Psoas muscle (tissue), 8 donors: ENCODE measurements at places on chromosomes 1 and 21. TPM values are rescaled to one million over a fixed set of nuclear protein-coding genes. Genes with fewer than 3 reads are reported as not detected.

GRCh38 chr1:225182716-225183115, 245.1 kb downstream of the LBR start:
- DNase-seq: no peak
- H3K36me3 ChIP-seq: no peaks in the 10 kb centered on the region
- H3K4me1 ChIP-seq: no peaks in the 10 kb centered on the region
- H3K4me3 ChIP-seq: no peak overlapping the region
- H3K27me3 ChIP-seq: no peaks in the 10 kb centered on the region

DNA sequence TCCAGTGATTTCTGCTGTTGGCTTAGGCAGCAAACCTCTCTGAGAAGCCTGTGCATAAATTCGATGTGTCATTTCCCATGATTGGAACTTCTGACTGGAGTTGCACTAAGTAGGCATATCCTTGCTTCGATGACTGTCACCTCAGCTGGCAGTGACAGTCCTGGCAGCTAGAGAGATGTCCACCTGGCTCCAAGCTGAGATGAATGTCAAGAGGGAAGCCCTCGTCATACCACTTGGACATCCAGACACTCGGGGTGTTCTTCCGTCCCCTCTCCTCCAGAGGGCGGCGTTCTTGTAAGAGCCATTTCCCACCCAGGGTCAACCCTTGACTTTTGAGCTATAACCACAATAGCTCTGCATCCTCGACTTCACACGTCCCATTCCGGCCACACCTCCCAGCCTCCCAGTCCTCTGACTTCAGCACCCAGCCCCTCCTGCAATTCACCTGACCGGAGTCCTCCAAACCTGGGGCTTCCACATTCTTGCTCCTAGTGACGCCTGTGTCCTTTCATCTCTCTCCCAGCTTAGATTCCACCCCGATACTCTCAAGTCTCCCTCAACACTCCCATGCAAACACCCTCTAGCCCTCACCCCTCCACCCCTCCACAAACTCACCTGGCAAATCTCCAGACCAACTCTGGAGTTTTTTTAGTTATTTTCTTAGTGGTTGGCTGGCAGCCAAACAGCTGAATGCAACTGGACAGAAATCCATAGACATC, 17.3 kb downstream of the CA6 start:
- DNase-seq: peak; percentile 26
- no peak overlapping the region for H3K4me3 ChIP-seq
- no peaks in the 10 kb centered on the region for H3K27me3 ChIP-seq
- no peak overlapping the region for H3K27ac ChIP-seq
- H3K4me1 ChIP-seq: no peaks in the 10 kb centered on the region

GRCh38 chr1:219699870-219700269, 87.0 kb upstream of the ZC3H11B start:
- no peak overlapping the region for H3K4me3 ChIP-seq
- no peaks in the 10 kb centered on the region for H3K36me3 ChIP-seq
- no peaks in the 10 kb centered on the region for H3K27me3 ChIP-seq
- DNase-seq: no peak
- H3K27ac ChIP-seq: no peak overlapping the region
- H3K4me1 ChIP-seq: no peaks in the 10 kb centered on the region

DNA sequence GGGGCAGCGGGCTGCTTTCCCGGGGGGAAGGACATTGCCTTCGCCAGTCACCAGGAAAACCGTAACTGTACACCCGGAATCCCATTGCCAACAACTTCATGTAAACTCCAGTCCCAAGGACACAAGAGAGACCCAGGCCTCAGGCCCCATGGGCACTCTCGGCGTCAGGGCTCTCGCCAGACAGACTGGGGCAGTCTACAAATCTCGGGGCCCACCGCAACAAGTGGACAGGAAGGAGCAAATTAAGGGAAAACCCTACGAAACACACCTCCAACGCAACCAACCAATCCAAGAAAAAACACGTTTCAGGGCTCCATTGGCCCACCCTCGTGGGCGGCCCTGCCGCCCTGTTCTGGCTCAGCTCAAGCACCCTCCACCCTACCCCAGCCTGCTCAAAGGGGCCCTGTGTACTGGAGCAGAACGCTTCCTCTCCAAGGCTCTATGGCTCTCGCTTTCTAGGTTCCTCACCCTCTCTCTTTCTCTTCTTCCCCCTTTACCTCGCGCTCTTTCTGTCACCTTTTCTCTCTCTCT, 4.6 kb upstream of the ZNF678 start:
- no peak overlapping the region for H3K27ac ChIP-seq
- DNase-seq: no peak
- no peak overlapping the region for H3K4me3 ChIP-seq

DNA sequence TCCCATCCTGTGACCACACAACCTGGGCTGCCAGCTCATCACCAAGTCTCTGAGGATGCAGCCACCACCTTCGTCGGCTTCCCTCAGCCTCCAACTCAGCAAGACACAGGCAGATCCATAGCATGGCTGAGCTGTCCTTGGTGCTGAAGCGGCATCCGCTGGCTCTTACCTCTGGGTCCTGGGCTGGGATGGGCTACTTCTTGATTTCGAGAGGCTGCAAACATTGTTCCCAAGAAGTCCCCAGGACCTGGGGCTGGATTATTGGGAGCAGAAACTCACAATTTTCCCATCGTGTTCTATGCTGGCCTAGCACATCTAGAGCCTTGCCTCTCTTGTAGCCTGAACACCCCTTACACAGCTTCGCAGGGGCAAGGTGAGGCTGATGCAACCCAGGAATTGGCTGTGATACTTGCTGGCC, 24.9 kb upstream of the C1QA start:
- H3K36me3 ChIP-seq: no peaks in the 10 kb centered on the region

GRCh38 chr21:34336756-34337391, 26.9 kb upstream of the KCNE2 start:
- no peak overlapping the region for H3K27ac ChIP-seq
- no peaks in the 10 kb centered on the region for H3K27me3 ChIP-seq
- no peak overlapping the region for H3K4me3 ChIP-seq
- H3K36me3 ChIP-seq: no peaks in the 10 kb centered on the region

GRCh38 chr1:44885406-44885805, 42.4 kb upstream of the PTCH2 start:
- no peaks in the 10 kb centered on the region for H3K4me1 ChIP-seq
- H3K27ac ChIP-seq: no peak overlapping the region
- no peaks in the 10 kb centered on the region for H3K27me3 ChIP-seq
- no peak for DNase-seq
- peaks cover 31% of the 10 kb centered on the region for H3K36me3 ChIP-seq

DNA sequence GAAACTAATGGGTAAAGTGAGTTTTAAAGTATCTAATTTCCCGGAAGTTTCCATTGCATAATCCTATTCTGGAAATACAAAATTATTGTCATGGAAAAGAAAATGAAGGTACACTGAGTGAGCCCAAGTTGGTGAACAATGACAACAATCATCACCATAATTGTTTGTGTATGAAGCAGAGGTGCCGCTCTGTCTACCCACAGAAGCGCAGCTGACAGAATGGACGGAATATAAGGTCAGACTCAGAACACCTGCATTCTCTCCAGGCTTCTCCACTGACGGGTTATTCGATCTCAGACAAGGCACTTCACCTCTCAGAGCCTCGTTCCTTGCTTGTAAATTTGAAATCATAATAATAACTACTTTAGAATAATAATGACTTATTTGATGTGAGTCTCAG, 99.1 kb upstream of the NGF start:
- no peak overlapping the region for H3K4me3 ChIP-seq
- no peak overlapping the region for H3K27ac ChIP-seq
- no peaks in the 10 kb centered on the region for H3K4me1 ChIP-seq
- H3K36me3 ChIP-seq: no peaks in the 10 kb centered on the region

GRCh38 chr1:184854036-184854435, 99.4 kb upstream of the EDEM3 start:
- H3K36me3 ChIP-seq: no peaks in the 10 kb centered on the region
- peak overlapping the region; percentile 71 for H3K27ac ChIP-seq
- DNase-seq: no peak
- H3K4me3 ChIP-seq: peak overlapping the region; percentile 19
- peaks cover 27% of the 10 kb centered on the region for H3K4me1 ChIP-seq

GRCh38 chr1:235069577-235070563, 58.8 kb downstream of the TOMM20 start:
- peaks cover 52% of the 10 kb centered on the region for H3K4me1 ChIP-seq
- H3K27ac ChIP-seq: peak overlapping the region; percentile 90
- DNase-seq: peak; percentile 92

DNA sequence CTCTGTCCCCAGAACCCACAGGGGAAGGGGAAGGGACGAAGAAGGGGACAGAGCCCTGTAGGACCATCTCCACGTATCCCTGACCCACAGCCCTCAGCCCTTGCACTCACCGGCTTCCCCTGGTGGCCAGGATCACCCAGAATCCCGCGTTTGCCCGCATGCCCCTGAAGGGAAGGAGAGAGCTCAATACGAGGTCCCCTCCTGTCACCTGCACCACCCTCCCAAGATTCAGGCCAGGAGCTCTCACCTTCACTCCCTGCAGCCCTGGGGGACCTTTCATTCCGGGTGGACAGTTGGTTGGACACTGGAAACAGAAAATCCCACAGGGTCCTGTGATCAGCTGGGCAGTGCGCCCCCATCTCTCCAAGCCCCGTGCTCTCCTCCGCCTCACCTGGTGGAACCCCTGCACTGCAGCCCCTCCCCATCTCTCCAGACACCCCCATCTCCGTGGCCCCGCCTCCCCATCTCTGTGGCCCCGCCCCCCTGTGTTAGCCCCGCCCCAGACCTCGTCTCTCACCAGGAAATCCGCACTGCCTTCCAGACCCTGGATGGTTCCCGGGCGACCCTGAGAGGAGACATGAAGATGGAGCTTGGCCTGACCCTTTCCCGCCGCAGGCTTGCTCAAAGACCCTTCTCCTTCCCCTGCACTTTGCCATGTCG, 6.0 kb downstream of the COL9A2 start:
- H3K36me3 ChIP-seq: no peaks in the 10 kb centered on the region
- no peaks in the 10 kb centered on the region for H3K27me3 ChIP-seq
- H3K27ac ChIP-seq: no peak overlapping the region
- DNase-seq: no peak
- H3K4me3 ChIP-seq: no peak overlapping the region

DNA sequence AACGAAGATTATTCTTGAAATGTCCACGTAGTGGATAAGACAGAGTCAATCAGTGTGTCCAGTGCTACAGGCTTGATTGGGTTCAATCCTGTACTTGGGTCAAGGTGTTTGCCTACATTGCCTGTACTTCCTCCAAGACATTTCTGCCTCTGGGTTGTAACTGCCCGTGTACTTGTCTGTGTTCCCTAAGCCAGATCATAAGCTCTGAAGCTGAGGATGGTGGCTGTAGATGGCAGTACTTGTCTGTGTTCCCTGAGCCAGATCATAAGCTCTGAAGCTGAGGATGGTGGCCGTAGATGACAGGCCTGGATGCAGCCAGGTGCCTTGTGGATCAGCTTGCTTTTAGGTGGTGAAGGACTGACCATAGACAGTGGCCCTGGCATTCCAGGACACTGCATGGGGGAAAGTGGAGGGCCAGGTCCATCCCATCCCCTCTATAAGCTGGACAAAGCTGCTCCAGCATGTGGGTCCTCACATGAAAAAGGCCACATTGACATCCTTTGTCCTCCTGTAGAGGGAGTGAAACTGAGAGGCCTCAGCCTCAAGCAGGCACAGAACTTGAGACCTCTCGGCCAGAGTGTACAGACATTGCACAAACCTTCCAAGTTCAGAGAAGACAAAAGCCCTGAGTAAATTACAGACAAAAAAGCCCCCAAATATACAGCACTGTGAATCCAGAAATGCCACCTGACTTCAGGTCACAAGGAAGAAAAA, 2.0 kb upstream of the SRM start:
- no peak overlapping the region for H3K4me3 ChIP-seq
- peaks cover 17% of the 10 kb centered on the region for H3K4me1 ChIP-seq
- H3K27me3 ChIP-seq: no peaks in the 10 kb centered on the region
- no peak overlapping the region for H3K27ac ChIP-seq
- DNase-seq: peak; percentile 6

DNA sequence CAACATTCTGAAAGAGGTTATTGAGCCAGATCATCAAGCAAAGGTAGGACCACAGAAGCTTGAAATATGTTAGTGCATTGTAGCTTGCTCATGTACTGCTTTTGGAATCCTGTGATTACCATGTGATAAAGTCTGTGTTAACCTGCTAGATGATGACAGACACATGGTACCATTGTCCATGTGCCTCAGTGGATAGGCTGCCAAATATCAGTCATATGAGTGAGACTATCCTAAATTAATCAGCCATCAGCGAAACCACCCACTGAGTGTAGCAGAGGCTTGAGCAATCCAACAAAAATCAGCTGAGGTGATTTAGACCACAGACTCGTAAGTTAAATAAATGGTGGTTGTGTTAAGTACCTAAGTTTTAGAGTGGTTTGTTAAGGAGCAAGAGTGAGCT, 32.7 kb upstream of the CRB1 start:
- no peaks in the 10 kb centered on the region for H3K36me3 ChIP-seq
- no peak for DNase-seq
- no peak overlapping the region for H3K27ac ChIP-seq
- no peak overlapping the region for H3K4me3 ChIP-seq
- H3K4me1 ChIP-seq: no peaks in the 10 kb centered on the region

- H3K4me3 ChIP-seq: no peak overlapping the region
- H3K27me3 ChIP-seq: peaks cover 2% of the 10 kb centered on the region
- H3K27ac ChIP-seq: no peak overlapping the region
- no peaks in the 10 kb centered on the region for H3K36me3 ChIP-seq
Measured at GRCh38 chr1:95453053-95453452, 219.0 kb downstream of the RWDD3 start.

GRCh38 chr1:107365527-107366240, 224.8 kb downstream of the NTNG1 start:
- no peak overlapping the region for H3K4me3 ChIP-seq
- H3K27me3 ChIP-seq: no peaks in the 10 kb centered on the region
- H3K36me3 ChIP-seq: no peaks in the 10 kb centered on the region
- H3K4me1 ChIP-seq: no peaks in the 10 kb centered on the region
- H3K27ac ChIP-seq: no peak overlapping the region

GRCh38 chr1:48718116-48718630, 58.5 kb downstream of the BEND5 start:
- H3K27me3 ChIP-seq: no peaks in the 10 kb centered on the region
- H3K4me3 ChIP-seq: no peak overlapping the region
- no peak for DNase-seq

DNA sequence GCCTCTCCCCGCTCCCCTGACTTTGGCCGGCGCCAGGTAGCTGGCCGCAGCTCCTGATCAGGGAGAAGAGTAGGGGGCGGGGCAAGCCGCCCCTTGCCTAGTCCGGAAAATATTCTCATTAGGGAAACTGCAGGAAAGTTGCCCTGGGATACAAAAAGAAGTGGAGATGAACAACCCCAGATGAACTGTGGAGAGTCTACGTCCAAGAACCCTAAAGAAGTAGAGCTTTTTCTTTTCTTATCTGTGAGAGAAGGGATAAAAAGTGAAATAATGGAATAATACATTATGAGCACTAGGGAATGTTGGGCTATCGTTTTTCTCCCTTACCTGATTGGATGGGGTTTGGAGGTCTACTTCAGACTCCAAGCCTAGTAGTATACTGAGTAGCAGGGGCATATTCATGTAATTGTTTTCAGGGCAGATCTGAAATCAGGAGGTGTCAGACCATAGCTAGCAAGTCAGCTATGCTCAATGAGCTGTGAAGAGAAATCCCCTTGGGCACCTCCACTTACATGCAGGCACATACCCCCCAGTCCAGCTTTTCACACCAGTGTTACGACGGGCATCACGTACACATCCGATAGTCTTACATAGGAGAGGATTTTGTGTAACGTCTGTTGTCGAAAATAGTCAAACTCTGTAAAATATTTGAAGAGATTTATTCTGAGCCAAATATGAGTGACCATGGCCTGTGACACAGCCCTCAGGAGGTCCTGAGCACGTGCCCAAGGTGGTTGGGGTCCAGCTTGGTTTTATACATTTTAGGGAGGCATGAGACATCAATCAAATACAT, 1.7 kb upstream of the DUSP10 start:
- peak overlapping the region; percentile 99 for H3K27ac ChIP-seq
- H3K27me3 ChIP-seq: no peaks in the 10 kb centered on the region
- peaks cover 17% of the 10 kb centered on the region for H3K4me1 ChIP-seq
- no peak for DNase-seq
- H3K4me3 ChIP-seq: peak overlapping the region; percentile 80

ARTN gene
- total RNA-seq: 0.42 TPM

HMCN1 gene
- 2.1 TPM for total RNA-seq

SCNM1 gene
- total RNA-seq: 42.2 TPM

TSSK3 gene
- not detected for total RNA-seq

TMEM51 gene
- total RNA-seq: 0.89 TPM
